ENCODE measurements at places on chromosomes 6 and 20.

DNA sequence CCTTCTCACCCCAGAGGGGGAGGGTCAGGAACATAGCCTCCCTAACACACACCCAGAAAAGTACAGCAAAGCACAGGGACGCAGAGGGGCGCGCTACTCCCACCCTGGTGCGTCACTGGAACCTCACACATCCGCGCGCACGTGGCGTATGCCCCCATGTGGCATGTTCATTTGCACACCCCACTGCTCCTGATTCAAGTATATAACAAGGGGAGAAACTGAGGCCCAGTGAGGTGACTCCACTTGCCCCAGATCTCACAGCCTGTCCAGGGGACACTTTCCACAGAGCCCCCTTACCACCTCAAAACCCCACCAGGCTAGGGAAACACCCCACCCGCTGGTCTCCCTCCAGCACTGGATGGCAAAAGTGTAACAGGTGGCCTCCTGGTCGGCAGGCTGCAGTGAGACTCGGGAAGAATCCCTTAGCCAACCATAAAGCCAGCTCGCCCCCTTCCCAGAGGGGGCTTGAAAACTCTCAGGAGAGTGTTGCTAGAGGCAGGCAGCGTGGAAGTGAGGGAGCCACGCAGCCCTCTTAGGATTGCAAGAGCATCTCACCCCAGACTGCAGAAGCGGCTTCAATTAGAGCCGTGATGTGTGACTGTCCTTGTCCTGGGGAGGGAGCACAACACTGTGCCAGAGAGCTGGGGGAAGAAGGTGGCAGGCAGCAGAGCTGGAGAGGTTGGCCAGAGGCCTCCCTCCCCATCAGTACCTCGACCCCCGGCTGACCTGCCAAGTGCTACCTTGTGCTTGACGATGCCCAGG lies at the start of gene GRM4:
Gene GRM4 (minus strand): TSS at position 67 of the 762 bp plus-strand sequence. CDS start 12,591 bp downstream, outside the sequence.
- DNase-seq, result no peak

GRCh38 chr6:71766796-71767195 lies 119.6 kb upstream of the RIMS1 start:
- no peak for DNase-seq

GRCh38 chr6:44858998-44859397 lies 469.1 kb upstream of the RUNX2 start:
- DNase-seq, result no peak

DNA sequence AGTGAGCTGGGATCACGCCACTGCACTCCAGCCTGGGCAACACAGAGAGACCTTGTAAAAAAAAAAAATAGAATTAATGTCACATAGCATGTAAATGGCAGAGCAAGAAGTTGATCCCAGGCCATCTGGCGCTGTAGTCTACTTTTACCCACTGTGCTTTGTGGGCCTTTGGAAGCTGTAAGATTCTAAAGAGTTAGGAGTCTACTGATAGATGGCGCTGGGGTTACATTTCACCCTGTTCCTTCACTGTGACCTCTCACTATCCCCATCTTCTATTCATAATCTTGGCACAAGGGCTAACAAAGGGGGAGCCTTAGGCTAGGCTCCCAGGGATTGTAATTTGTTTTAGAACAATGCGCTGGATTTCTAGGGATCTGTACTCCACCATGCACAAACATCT lies 24.4 kb downstream of the SIRPD start:
- no peak for DNase-seq

DNA sequence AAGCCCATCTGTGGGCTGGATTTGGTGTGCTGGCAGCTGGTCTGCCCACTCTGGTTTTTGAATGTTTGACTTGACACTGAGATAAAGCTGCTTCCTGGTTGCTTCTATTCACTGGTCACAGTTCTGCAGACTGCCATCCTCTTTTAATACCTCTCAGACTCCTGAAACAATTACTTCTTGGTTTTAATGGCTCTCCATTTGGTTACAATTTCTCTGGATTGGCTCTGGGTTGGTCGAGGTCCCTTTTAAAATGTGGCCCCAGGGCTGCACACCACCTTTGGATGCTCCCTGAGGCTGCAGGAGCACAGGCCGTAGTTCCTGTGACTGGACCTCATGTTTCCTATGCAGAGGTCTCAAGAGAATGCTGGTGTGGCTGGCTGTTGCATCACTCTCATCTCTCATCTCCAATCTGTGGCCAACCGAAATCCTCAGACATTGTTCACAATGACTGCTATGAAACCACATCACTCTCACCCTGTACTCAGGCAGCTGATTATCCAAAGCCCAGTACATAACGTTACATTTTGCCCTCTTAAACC lies 98.5 kb downstream of the INSM1 start:
- DNase-seq, result no peak

GRCh38 chr20:3074812-3075211 lies 3.4 kb downstream of the OXT start:
- no peak for DNase-seq

DNA sequence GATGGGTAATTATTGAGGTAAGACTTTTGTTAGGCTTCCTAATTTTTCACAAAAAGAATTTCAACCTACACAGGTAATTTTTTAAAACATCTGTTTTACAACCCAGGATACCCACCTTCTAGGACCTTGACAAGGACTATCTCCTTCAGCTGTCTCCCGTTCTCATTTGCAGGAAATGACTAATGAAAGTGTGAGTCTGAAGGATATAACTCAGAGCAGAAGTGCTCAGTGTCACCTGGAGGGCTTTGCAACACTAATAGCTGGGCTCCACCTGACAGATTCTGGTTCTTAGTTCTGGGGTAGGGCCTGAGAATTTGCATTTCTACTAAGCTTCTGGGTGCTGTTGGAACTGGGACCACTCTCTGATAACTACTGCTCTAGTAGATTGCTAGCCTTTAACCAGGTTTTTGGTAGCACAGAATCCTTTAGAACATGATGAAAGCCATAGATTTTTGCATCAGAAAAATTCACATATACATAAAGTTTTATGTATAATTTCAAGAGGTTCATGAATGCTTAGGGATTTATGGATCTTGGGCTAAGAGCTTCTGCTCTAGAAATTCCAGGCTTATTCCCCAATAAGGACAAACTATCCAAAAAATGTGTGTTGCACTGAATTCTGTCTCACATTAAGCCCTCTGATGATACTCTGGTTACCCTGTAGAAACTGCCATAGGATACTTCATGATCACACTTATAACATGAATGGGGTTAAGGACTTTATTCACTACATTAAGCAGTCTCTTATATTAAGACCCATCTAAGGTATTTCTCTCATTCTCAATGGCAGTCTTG lies 30.3 kb downstream of the AK9 start:
- DNase-seq, result no peak

DNA sequence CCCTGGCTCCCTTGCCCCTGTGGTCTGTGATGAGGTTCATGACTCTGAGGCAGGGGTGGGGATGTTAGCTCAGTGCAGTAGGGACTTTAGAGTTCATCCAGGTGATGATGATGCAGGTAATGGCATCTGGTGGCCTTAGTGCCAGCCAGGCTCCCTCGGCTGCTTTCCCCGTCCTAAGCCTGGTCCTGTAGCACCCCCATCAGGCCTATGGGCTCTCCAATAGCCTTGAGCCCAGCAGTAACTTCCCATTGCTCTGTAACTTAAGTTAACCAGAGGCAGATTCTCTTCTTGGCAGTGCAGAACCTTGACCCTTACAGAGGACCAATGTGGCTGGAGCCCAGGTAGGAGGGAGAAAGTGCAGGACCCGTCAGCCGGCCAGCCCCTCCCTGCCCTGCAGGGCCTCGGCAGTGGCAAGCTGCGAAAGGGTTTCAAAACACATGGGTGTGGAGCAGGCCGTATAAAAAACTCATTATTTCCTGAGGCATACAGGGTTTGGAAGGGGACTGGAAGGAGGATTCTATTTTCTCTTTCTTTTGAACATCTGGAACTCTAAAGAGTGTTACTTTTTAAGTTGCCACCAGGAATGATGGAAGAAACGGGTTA lies 406.9 kb downstream of the CDH26 start:
- no peak for DNase-seq

Measured in effector CD8-positive, alpha-beta T cell (primary cell).